ENCODE measurements at places on chromosomes 6 and 20.

GRCh38 chr6:170146640-170147039 is 144.2 kb downstream of the DLL1 start:
- DNase-seq, result no peak

GRCh38 chr6:46993846-46994245 is 48.3 kb downstream of the ADGRF1 start:
- DNase-seq, result peak; percentile 96

DNA sequence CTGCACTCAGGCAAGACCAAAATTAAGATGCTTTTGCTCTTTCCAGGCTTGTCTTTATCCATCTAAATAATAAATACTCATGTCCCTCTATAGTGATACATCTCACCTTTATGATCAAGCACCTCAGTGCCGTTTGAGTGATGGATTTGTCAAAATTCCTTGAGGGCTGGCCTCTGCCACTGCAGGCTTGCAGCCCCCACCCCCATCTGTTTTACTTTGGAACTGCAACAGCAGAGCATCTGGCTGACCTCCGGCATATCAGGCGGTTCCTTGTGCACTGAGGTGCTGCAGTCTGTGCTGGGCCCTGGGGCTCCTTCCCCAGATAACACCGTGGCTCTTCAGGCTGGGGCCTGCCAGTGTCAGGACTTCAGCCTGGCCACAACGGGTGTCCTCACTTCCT is 386.9 kb downstream of the CDH26 start:
- no peak for DNase-seq

DNA sequence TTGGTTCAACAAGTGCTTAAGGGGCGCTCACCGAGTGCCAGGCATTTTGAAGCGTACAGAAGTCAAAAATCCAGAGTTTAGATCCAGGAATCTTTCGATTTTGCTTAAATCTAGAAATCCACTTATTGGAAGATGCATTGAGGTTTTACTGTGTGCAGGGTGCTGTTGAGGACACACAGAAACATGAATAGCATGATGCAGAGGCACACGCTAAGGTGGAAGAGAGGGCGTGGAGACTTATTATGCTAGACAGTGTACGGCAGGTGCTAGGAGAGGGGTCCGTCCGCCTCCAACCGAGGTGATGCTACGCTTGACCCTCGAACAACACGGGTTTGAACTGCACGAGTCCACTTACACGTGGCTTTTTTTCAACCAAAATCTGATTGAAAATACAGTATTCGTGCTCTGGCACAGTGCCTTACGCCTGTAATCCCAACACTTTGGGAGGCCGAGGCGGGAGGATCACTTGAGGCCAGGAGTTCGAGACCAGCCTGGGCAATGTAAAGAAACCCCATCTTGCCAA is 1.0 kb upstream of the KIF13A start:
- DNase-seq, result no peak

DNA sequence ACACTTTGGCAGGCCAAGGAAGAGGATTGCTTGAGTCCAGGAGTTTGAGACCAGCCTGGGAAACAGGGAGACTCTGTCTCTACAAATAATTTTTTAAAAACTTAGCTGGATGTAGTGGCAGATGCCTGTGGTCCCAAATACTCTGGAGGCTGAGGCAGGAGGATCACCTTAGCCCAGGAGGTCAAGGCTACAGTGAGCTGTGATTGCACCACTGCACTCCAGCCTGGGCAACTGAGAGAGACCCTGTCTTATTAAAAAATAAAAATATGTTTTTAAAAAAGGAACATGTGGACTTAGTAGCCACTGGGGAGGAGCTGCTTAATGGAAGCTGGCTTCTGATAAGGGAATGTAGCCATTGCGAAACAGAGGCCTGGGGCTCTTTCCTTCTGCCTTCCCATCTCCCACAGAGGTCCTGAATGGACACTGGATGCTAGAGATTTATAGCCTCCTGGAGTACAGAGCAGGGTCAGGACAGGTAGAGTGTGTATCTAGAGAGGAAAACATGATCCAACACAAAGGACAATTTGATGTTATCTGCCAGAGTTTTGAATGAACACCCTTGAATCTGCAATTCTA is 21.7 kb upstream of the GMNN start:
- DNase-seq, result no peak

- DNase-seq, result no peak
Observed at GRCh38 chr6:142377497-142377848, 75.7 kb downstream of the ADGRG6 start.

DNA sequence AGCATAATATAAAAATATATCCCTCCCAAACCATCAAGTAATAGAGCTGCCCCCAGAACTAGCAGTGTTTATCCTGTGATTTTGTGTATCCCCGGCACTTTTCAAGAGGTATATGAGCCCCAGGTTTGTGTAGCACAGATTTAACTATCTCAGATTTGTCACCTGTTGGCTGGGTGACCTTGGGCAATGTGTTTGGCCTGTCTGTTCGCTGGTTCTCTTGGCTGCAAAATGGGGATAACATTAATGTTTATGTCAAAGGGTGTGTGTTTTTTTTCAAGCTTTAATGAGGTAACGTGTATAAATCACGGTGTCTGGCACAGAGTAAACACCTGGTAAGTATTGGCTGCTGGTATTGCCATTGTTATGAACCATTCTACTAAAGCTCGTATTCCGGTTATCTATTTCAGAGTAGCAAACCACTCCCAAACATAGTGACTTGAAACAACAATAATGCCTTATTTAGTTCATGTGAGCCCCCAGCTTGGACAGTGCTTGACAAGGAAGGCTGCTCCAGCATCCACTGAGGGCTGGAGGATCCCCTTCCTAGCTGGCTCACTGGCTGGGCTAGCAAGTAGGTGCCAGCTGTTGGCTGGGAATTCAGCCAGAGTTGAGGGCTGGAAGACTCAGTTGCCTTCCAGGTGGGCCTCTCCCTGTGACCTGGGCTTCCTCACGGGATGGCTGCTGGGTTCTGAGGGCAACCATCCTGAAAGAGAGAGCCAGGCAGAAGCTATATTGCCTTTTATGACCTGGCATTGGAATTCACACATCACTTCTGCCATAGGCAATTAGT is 36.2 kb downstream of the PDRG1 start:
- DNase-seq, result no peak

DNA sequence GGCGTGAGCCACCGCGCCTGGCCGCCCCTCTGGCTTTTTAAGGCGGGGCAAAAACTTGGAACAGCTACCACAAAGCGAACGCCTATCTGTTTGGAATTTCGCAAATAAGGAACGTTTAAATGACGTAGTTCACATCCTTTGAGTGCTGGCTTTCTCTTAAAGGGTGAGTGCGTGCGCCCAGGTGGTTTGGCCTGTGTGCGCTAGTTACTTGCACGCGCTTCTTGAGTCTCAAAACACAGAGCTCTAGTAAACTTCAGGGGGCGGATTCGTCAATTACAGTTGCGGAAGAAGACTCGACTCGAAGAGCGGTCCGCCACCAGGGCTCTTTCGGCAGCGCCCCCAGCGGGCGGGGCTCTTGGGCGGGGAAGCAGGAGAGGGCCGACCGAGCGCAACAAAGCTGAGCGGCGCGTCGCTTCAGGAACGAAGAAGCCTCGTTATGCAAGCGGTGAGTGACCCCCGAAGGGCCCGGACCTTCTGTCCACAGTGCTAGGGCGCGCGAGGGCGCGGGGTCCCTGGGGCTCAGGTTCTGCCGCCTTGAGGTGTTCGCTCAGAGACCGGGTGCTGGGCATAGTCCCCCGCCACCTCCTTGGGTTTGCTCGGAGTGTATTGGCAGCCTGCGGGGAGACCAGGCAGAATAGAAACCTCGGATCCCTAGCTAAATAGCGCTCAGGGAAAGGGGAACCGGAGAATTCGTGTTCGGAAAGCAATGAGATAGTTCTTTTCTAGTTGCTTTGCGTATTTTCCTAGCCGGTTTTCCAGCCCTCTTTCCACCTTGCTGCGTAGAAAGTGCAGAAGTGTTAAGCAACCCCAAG is at the start of gene SYCP2L:
TSS of gene SYCP2L (plus strand) at position 362 of the 812 bp plus-strand sequence. CDS start at position 437, 75 bp downstream.
- peak; percentile 82 for DNase-seq

DNA sequence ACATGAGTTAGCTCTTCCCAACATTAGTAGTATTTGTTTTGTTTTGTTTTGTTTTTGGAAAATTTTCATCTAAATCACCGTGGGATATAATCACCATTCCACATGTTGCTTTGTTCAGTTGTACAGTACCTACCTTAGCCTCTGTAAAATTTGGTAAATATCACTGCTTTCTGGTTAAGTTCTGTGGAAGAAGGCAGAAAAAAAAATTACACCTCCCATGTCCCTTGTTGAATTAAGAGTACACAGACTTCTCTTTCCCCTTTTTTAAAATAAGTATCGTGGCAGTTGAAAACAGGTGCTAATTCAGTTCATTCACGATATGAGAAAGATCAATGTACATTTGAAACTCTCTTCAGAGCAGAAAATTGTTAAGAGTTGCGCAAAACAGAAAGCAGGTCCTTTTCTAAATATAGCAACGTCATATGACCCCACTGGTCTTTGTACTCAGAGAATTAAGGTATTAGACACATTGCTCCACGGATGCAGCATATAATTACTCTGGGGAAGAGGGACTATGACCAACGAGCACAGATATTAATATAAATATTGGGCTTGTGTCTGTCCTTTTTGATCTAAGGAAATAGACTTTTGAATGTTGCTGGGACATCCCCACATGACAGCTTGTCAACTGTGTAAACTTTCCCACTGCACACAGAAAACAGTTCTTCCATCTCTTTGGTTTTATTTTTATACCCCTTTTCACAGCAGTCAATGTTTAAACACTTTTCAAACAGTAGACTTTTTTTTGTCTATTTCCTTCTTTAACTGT is 58.6 kb upstream of the ZNF217 start:
- peak; percentile 38 for DNase-seq

GRCh38 chr20:7723284-7723683 is 217.0 kb downstream of the HAO1 start:
- DNase-seq, result peak; percentile 45

DNA sequence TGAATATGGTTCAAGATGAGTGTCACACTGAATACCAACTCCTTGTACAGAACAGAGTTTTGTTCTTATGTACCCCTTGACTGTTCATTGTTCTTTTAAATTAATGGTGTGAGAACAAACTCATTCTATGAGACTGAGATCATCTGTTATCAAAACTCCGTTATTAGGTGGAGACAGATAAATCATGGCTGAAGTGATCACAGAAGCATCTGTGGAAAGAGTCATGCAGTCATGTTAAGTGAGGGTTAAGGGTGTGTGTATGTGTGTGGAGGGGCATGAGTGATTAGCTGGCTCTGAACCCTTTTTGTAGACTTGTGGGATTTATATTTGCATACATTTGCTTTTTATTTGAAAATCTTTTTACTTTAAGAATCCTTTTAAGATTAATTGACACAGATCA is 24.7 kb downstream of the ADGRG6 start:
- peak; percentile 34 for DNase-seq

- DNase-seq, result no peak
Observed at GRCh38 chr6:53547166-53547810, 2.4 kb upstream of the GCLC start.

DNA sequence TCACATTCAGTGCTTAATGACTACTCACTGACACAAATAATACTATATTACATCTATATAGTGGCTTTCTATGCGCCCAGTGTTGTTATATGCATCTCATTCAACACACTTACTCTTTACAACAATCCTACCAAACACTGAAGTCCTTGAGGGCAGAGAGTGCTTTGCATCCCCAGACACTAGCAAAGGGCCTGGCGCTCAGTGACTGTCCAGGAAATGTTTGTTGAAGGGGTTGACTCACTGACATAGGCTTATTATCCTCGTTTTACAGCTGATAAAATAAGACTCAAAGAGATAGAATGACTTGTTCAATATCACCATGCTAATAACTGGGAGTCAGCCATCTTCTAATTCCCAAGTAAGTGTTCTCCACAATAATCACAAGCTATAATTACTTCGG is 163.3 kb downstream of the ARHGAP18 start:
- no peak for DNase-seq
